EH (cell line): ENCODE measurements at places on chromosomes 16 and 17.

GRCh38 chr16:74071996-74072535 lies 224.5 kb upstream of the PSMD7 start:
- DNase-seq: no peak

DNA sequence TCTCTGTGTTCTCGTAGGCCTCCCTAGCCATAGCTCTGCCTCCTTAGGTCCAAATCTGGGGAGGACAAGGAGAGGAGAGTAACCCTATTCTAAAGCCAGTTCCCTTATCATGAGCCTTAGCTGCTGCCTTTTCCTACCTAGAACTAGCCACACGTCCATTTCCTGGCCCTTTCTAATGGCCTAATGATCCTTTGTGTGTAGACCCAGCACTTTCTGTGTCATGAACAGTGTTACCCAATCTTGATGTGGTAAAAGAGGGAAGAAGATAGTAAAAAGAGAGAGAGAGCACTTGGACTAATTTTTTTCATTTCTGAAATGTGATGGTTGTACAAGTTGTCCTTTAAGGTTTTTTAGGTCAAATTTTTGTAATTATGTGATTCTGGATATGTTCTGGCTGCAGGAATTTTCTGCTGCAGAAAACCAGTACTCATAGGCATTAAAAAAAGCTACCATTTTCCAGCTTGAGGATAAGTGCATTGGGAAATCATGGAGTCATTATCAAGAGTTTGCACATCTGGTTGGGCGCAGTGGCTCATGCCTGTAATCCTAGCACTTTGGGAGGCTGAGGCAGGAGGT lies 18.2 kb downstream of the CASC3 start:
- DNase-seq: no peak

DNA sequence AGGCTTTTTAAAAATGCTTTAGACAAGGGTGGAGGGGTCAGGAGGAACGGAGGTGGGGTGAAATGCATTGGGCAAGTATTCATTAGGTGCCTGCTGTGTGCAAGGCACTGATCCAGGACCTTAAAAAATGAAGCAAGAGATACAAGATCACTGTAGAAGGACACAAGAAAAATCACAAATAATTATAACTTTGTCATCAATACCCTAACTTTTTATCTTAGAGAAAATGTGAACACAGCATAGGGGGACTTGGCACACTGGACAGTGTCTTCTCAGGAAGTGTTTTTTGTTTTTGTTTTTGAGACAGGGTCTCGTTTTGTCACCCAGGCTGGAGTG lies 7.0 kb downstream of the EPOP start:
- no peak for DNase-seq

DNA sequence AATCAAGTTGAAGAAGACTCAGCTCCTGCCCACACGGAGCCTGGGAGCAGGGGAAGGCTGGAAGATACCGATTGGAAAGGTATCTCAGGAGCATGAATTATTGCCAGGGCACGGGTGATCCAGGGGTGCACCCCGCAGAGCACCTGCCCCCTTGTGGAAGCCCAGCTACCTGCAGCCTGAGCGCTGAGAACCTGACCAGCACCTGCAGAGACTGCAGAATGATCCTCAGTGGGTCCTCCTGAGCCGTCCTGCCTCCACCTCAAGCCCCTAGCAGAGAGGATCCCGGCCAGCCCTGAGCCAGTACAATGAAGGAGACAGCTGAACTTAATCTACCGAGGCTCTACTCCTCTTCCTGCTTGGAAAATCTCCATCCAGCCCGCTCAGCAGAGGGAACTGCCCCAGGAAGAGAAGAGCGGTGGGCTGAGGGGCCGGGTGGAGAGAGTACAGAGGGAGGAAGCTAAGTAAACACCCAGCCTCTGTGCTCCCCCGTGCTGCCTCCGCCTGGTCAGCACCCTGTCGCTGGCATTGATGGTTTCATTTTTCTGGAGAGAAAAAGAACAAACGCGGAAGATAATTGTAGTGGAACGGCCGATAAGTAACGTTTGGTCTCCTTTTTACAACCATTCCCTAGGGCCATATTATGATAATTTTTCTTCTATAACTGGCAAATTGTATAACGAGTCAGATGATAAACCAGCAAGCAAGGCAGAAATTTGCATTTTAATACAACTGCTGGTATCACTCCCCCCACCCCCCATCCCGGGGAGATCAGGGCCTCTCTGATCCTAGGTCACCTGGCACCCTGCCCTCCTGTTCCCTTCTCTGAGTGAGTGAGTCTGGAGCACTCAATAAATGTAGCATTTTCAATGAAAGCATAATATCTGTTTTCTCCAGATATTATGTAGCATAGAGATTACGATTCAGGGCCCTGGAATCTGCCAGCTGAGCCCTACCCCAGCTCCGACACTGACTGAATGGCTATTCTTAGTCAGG lies 204.5 kb upstream of the RPL38 start:
- no peak for DNase-seq

- DNase-seq: peak; percentile 80
Observed at GRCh38 chr16:10509534-10510025, 70.8 kb downstream of the EMP2 start.

DNA sequence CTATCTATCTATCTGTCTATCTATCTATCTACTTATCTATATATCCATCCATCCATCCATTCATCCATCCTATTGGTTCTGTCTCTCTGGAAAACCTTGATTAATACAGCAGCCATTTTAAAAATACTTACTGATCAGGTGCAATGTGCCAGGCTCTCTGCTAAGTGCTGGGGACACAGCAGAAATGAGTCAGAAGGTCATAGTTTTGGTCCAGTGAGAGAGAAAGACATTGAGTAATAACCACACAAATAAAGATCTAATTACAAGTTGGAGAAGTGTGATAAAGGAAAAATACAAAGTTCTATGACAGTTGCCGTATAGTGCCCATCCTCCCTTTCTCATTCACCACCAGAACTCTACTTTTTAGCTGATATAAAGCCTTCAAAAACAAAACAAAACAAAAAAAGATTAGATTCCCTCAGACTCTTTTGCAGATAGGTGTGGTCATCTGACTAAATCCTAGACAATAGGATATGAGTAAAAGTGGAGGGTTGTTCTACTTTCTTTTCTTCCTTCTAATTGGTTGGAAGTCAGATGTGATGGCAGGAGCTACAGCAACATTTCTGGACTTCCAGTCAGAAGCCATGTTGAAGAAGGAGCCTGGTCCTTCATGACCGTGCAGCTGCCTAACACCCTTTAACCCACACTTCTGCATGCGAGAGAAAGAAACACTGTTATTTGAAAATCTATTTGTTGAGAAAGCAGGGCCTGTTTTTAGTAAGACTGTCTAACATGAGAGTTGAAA lies 72.0 kb upstream of the TOX3 start:
- DNase-seq: no peak

GRCh38 chr16:76278980-76279379 lies 1.8 kb downstream of the CNTNAP4 start:
- no peak for DNase-seq

- DNase-seq: no peak
Observed at GRCh38 chr17:46141645-46142044, 51.6 kb downstream of the KANSL1 start.

DNA sequence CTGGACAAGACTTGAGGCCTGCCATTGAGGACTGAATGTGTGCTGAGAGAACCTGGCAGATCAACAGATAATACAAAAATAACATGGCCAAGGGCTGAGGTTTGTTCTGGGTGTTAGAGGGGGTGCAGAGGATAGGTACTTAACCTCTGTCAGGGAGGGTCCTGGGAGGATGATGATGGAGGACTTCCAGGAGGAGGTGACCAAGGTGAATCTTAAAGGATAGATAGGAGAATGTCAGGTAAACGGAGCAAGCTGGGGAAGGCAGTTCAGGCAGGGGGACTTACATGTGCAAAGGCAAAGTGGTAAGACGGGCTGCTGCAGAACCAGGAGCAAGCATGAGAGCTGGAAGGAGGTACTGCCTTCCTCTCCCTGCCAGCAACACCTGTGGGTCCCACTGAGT lies 119.8 kb upstream of the PLCG2 start:
- no peak for DNase-seq

GRCh38 chr17:60548990-60549389 lies 22.9 kb upstream of the APPBP2 start:
- DNase-seq: peak; percentile 28

DNA sequence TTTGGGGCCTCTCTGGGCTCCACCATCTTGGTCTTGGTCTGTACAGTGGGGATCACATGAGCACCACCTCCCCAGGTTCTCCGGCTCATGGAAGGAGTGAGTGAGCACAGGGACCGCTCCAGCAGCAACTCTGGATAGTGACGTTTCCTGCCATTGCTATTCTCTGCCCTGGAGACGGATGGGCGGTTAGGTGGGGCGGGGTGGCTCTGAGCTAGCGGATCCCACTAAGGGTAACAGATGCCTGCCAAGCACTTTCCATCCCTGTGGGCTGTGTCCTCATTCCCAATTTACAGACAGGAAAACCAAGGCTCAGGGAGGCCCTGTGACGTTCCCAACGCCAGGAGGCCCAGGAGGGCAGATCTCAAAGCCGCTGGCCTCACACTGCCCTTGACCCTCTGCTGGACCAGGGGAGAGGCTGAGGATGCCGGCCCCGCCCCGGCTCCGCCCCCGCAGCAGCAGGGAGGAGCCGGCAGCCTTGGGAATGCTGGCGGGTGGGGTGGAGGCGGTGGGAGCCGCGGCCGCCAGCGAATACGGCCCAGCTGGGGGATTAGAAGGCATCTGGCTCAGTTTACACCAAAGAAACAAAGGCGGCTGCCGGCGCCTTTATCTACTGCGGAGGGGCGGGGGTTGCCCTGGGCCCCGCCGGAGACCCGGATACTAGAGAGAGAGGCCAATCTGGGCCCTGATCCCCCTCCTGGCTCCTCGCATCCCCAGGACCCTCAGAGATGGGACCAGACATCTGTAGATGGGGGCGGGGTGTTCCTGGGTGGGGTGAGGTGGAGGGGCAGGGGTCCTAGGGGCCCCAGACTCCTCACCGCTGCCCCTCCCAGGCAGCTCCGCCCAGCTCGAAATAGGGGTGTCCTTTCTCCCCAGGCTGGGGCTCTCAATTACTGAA lies 122.3 kb upstream of the CIBAR2 start:
- DNase-seq: peak; percentile 81

DNA sequence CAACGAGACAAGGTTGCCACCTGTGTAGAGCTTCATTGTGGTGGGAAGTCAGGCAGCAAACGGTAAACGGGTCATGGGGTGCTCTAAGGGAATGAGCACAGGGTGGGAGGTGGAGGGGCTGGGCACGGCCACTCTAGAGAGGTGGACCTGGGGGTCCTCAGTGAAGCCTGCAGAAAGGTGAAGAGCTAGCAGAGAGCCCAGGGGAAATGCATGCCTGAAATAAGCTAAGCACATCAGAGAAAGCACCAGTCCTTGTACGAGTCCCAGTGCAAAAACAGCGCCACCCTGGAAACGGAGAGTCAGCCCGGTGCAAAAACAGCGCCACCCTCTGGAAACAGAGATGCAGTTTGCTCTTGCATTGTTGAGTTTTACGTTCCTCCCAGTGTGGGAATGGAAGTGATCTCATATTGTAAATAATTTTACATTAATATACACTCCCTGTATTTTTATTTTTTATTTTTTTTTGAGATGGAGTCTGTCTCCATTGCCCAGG lies 65.0 kb downstream of the TBC1D16 start:
- DNase-seq: peak; percentile 18

DNA sequence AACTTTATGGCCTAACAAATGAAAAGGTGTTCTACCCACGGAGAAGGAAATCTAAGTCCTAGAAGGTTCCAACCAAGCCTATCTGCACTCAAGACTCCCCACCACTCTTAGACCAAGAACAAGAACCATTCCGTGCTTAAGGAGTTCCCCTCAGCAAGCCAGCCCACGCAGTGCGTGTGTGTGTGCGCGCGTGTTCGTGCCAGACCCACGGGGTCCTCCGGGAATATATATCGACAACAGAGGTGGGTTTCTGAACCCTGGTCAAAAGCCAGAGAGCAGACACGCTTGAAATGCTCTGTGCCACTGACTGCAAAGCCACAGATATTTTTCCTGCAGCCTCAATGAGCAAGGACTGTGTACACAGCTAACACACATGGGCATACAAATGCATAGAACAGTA lies 70.7 kb downstream of the SLC39A11 start:
- DNase-seq: no peak

- DNase-seq: peak; percentile 34
Observed at GRCh38 chr16:80056324-80056723, 455.8 kb upstream of the MAF start.

GRCh38 chr17:45013021-45013997 lies 38.1 kb downstream of the DCAKD start:
- DNase-seq: no peak

DNA sequence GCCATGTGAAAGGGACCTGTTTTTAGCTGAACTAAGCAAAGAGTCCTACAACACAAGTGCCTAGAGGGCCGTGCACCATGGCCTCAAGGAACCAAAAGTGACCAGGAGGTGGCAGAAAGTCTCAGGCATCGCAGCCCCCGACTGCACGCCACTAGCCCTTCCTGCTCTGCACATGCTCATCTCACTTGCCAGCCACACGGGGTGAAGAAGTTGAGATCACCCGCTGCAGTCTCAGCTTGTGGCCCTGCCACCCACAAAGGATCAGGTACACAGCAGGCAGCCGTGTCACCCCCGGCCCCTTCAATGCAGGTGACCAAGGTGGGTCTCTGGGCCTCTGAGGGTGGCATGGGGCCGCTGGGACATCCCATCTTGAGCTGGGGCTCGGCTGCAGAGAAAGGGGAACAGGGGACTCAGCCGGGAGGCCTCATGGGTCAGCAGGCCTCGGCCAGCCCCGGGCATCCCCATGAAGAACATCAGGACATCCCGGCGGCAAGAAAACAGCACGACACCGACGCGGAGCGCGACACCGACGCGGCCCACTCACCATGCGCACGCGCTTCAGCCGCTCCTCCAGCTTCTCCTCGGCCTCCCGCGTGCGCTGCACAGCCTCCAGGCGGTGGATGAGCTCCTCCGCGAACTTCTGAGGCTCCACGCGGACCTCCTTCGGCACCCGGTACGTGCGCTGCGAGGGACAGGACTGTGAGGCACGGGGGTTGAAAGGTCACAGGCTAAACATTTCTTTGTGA lies 21.0 kb downstream of the PDIA2 start:
- peak; percentile 26 for DNase-seq

DNA sequence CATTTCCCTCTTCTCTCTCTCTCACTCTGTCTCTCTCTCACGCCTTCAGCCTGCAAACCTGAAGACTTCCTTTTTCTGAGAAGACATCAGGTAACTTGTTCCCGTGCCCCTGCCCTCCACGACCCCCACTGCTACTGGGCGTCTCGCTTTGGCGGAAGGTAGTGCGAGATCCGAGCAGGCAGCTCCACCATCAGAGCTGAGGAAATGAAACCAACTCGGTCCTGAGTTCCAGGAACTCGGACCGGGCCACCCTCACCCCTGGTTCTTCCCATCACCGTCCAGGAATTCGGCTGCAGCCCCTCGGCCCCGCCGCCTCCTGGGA lies 585 bp downstream of the MLKL start:
- peak; percentile 43 for DNase-seq

DNA sequence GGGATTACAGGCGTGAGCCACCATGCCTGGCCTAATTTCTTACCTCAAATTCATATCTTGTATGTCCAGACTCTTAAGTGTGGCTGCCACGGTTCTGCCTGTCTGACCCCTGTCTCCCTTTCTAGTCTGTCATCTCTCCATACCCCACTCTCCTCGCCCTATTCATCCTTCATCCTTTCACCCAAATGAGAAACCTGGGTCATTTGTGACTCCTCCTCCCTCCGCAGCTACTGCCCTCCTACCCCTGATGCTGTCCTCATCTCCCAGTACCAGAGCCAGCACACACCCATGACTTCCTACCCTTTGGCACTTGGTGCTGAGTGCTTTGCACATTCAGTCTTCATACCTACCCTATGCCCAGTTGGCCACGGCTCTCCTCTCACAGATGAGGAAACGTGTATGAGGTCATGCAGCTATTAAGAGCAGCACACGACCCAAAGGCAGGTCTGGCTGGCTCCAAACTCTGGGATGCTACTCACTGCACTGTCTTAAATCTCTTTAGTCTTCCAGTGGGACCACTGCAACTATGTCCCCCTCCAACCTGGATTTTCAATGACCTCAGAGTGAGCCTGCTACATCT lies 1.6 kb downstream of the SPATA32 start:
- no peak for DNase-seq
